ENCODE measurements at places on chromosomes 3 and 15.

- no peak for DNase-seq
These were observed 606 bp downstream of the EIF2A start for GRCh38 chr3:150547045-150547741.

GRCh38 chr3:23459889-23460546, 256.9 kb downstream of the UBE2E2 start:
- DNase-seq, result no peak

DNA sequence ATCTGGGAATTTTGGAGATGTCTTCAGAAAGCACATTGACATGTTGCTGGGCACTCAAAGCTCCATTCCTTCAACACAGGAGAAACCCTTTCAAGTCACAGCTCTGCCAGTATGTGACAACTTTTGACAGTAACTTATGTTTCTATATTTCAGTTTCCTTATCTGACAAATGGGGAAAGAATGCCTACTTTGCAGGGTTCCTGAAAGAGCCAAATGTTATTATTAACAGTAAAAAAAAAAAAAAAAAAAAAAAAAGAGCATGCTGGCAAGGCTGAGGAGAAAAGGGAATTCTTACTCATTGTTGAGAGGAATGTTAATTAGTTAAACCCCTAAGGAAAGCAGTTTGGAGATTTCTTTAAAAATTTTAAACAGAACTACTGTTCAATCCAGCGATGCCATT, 272.5 kb upstream of the TGFBR2 start:
- DNase-seq, result no peak

GRCh38 chr3:68614087-68614486, 318.3 kb downstream of the TAFA4 start:
- DNase-seq, result no peak

DNA sequence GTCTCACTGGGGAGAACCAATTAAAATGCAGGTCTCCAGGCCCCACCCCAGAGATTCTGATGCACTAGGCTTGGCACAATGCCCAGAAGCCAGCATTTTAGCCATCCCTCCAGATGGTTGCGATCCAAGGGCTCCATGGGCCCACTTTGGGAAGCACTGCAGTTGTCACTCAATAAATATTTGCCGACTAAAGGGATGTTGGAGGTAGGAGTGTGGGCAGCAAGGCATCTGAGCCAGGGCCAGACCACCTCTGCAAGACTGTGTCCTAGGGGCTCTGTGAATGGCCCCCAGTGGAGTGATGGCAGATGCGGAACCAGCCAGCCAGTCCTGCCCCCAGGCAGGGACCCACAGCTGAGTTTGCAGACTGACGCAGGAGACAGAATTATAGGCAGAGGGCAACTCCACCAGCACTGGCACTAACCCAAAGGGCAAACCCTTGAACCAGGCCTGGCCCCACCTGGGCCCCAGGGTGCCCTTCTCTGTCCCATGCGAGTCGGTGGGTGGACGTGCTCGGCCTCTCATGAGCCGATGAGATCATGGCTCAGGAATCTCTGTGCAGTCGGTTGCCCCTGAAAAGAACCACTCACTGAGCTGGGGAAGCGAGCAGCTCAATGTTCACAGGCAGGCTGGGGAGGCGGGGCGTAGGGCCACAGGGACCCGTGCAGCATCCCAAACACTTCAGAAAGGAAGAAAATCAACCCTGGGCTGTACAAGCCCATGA, 49.7 kb downstream of the SEMA5B start:
- no peak for DNase-seq

- DNase-seq, result no peak
These were observed 9.1 kb downstream of the EOMES start for GRCh38 chr3:27713078-27713423.

DNA sequence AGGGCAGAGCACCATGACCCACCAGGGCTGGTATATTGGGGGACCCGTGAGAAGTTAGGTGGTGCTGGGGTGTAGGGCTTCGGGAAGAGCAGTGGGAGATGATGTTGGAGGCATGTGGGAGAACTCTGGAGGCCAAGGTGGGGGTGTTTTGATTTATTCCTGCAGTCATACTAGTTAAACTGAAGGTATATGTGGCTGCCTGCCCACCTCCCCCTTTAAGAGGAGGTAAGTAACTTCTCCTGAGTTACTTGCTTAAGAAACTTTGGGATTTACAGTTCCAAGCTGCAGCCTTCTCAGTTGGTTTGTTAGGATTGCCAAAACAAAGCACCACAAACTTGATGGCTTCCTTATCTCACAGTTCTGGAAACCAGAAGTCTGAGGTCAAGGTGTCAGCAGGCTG, 73.1 kb upstream of the AGBL1 start:
- DNase-seq, result no peak

- no peak for DNase-seq
These were observed 58.1 kb upstream of the MYRIP start for GRCh38 chr3:39751286-39751685.

DNA sequence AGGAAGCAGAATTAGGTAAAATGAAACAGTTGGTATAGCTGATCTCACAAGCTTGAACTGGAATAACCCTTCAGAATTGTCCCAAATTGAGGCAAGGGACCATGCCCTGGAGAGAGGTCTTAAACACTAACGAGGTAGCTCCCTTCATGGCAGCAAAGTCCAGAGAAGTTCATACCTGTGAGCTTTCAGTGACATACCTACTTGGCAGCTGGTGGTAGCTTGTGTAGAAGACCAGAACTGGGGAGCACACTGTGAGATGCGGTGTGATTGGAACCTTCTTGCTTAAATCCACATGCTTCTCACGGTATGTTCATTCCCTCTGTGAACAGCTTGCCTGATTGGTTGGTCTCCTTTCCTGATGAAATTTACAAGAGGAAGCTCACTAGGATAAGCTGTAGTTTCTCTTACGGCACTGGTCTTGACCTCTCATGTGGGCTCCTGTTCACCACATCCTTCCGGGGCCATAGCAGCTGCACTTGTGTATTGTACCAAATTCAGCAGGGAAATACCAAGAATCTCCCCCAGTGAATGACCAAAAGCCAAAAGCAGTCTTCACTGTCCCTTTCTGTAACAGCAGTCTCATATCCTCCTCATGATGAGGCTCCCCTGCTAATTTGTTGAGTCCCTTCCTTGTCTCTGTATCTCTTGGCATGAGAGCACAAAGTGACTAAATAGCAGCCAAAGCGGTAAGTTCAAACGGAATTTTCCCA, 483.7 kb upstream of the FRG2C start:
- DNase-seq, result no peak

- DNase-seq, result no peak
These were observed 27.6 kb downstream of the LMCD1 start for GRCh38 chr3:8529181-8529637.

- DNase-seq, result no peak
These were observed 47.5 kb upstream of the SNRK start for GRCh38 chr3:43238801-43239200.

DNA sequence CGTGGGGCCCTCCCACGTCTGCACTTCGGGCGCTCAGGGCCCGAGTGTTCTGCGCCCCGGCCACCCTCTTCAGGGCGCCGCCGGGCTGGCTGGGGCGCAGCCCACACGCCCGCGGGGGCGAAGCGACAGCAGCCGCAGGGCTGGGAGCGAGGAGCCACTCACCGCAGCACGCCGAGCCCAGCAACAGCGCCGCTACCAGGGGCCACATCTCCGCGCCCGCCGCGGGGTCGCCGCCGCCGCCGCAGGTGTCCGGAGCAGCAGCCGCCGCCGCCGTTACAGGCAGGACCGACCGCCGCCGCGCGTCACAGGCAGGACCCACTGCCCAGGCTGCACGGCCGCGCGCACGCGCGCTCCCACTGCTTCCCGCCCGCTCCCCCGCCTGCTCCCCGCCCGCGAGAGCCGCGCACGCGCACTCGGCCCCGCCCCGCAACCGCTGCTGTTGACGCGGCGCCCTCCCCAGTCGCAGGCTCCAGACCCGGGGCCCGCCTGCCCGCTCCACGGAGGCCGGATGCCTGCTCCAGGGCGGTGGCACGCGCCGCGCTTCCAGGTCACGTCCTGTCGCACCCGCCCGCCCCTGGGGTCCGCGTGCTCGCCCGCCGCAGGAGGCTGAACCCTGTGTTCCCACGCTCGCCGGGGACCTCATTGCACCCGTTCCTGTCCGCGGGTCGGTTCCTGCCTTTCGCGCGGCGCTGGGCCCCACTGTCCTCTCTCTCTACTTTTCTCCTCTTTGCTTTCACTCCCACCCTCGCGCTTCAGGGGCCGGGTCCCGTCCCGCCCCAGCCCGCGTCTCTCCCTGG, at the start of gene CD47:
CD47 (minus strand) TSS at position 331 of the 797 bp plus-strand sequence; CDS start at position 208, 123 bp downstream.
- peak; percentile 96 for DNase-seq

DNA sequence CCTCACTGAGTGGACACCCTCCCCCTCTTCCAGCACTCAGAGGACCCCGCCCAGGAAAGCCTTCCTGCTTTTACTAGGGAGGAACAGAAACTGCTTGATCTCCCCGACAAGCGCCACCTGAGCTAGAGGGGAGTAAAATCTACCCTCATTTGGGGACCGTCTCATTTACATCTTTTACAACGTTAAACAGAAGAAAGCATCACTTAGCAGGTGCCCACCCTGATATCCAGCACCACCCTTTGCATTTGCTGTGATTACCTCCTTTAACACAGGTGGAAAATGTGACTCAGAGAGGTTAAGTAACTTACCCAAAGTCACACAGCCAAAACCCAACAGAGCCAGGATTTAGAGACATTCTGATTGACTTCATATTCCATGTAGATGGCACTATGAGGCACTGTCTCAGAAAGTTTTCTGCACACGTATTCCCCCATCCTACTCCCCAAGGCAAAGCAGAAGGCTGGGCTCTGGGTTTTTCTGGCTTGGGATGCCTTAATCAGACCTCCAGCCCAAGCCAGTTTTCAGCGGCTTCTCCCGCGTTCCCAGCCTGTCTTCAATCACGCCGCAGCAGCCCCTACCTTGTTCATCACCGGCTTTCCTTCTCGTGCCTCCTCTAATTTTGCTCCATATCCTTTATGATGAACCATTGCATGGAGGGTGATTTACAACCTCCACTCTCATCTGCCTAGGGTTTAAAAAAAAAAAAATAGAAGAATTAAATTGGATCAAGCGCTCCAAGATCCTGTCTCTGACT, 314.6 kb upstream of the PROK2 start:
- DNase-seq, result no peak

DNA sequence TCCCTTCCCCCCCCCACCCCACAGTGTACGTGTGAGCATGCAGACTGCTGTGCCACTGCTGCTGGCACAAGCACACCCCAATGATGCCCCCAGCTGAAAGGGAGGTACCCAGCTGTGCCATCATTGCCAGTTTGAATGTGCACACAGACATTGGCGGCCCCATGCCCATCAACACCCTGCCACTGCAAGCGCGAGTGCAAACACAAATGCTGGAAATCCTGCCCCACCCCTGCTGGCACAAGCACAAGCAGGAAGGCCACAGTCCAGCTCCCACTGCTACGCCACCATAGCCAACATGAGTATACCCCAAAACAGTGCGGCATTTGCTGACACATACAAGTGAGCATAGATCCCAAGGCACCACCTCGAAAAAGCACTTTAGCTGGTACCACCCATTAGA, 222.9 kb downstream of the SCAPER start:
- DNase-seq, result no peak

- DNase-seq, result no peak
These were observed 1028.4 kb downstream of the SI start for GRCh38 chr3:164049847-164050246.

GRCh38 chr15:60576515-60576914, 97.6 kb upstream of the ICE2 start:
- DNase-seq, result no peak

DNA sequence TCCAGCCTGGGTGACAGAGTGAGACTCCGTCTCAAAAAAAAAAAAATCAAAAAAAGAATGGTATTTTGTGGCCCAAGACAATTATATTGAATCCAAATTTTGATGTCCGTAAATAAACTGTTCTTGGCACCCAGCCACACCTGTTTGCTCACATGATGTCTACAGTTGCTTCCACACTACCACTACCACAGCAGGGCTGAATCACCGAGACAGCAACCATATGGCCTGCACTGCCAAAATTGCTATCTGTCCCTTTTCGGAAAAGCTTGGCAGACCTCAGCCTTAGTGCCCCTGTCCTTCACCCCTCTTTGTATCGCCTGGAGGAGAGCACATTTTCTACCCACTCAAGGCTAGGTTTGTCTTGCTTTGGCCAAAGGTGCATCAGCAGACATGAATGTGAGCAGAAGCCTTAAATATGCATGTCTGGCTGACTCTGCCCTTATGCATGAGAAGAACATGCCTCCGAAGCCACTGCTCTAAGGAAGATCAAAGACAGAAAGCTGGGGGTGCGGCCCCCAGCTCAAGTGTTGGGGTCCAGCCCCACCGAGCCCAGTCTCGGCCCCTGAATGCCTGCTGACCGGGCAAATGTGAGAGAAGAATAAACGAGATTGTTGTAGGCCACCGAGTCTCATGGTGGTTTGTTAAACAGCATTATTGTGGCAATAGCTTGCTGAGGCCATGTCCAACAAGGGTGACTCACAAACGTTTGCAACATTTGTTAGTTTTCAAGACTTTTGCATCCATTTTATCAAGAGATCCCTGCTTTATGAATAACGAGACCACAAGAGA, 108.1 kb downstream of the TPRA1 start:
- DNase-seq, result no peak

GRCh38 chr3:65343736-65344135, 655.9 kb upstream of the ADAMTS9 start:
- no peak for DNase-seq

GRCh38 chr3:100609963-100610362, 562 bp downstream of the ADGRG7 start:
- no peak for DNase-seq

- peak; percentile 55 for DNase-seq
These were observed 182.4 kb downstream of the SHQ1 start for GRCh38 chr3:72665701-72666446.

DNA sequence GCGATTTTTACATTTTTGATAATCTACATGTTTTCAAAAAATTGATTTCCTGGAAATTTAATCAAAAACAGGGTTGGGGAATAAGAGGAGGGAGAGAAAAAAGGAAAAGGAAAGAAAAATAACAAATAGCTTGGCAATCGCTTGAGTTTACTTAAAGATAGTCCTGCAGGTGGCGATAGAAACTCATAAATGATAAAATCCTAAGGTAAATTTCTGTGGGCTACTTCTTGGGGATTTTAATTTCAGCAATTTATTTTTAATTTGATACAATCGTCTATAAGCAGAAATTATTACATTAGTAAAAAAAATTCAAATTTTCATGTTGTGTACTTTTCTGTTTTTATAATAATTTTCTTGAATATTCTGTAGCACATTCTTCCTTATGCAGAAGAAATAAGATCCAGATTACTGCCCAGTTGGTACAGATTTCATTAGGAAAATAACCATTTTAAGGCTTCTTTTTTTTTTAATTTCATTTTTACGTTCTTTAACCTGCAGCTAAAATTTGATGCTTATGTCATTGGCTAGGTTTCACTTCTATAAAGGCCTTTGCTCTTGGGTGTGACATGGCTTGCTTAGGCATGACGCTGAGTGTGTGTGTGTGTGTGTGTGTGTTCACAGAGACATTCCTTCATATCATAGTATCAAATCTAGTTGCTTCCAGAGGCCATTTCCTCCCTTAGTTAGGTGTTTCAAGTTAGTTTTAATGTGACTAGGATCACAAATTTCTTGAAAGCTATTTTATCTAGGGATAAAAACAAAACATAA, 181.8 kb downstream of the MCTP2 start:
- DNase-seq, result no peak

- DNase-seq, result no peak
These were observed 273.6 kb downstream of the THRB start for GRCh38 chr3:24220859-24221657.
